ENCODE measurements at places on chromosomes 6 and 20.

GRCh38 chr6:170294298-170294730 lies 3.4 kb upstream of the DLL1 start:
- no peak for DNase-seq

GRCh38 chr20:25042531-25043498 lies 15.1 kb downstream of the ACSS1 start:
- no peak for DNase-seq

- DNase-seq = no peak
Measured at GRCh38 chr6:15661853-15662325, 939 bp downstream of the DTNBP1 start.

DNA sequence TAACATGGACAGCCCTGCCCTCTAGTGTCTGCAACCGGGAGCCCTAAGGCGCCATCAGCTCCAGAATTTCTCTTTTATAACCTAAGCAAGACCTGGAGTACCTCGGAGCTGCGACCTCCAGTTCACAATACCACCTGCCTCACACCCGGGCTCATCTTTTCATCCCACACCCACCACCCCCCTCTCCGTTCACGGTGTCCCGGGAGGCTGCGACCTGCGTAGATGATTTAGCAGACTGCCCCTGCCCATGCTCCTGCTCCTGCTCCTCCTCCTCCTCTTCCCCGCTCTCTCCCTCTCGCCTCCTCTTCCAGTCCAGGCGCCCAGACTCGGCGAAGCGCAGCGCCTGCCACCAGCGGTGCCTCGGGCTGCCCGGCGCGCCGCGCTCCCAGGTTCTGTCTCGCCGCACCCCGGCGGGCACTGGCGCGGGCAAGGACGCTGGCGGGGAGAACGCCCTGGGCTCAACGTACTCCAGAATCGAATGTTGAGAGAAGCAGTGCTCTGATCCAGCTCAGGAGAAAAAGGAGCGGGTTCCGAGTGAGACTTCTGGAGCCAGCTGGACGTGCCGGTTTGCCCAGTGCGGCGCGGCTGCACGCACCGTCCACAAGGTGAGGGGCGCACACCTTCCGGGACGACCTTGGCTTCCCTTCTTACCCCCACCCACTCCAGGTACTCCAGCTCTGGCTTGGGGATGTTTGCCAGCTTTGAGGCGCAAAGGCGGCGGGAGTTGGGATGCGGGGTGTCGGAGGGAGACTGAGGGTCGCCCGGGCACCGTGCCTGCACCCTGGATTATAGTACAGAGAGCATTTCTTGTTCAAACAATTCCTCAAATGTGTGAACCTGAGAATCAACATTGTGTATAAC lies at the start of gene HTR1E:
Gene HTR1E, plus strand, starts transcription at position 310 of the 861 bp plus-strand sequence. CDS start 77,807 bp downstream, outside the sequence.
- no peak for DNase-seq

GRCh38 chr20:64144144-64144912 lies 19.9 kb upstream of the MYT1 start:
- no peak for DNase-seq

GRCh38 chr20:37627060-37627766 lies 66.6 kb upstream of the CTNNBL1 start:
- no peak for DNase-seq

DNA sequence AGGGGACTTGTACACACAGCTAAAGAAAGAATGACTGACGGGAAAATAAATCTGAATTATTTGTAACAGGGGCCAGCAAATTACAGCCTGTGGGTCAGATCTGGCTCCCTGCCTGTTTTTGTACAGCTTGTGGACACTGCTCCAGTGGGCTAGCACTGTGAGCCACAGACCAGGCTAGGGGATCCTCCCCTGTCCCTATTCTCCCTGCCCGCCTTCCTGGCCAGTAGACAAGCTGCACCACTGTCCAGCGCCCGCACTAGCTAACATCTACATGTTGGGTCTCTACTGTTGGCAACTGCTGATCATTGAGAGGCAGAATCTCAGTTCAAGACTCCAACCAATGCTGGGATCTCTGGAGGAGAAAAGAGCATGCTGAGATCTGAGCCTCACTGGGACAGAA lies 10.7 kb downstream of the OSER1 start:
- DNase-seq = no peak

GRCh38 chr6:158327211-158327610 lies 14.9 kb downstream of the TULP4 start:
- no peak for DNase-seq

DNA sequence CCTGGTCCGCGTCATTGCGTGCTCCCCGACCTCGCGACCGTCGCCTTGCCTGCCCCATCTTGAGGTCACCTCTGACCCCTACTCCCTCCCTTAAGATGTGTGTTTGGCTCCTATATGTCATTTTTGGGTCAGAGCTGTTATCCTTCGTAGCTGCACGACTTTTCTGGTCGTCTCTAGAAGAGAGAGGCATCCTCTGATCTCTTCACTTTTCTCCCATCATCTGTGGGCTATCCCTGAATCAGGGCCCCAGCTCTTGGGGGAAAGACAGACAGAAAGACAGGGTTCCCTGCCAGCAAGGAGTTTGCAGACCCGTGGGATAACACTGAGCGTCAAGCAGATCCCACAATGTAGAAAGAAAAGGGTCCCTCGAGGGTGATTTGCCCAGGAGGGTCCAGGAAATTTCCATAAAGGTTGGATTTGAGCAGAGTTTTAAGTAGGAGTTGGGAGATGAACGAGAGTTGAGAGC lies 555 bp downstream of the FAM120B start:
- no peak for DNase-seq

GRCh38 chr20:2303673-2304072 lies 7.9 kb downstream of the TGM3 start:
- no peak for DNase-seq

- no peak for DNase-seq
Measured at GRCh38 chr20:13856354-13856753, 71.5 kb downstream of the NDUFAF5 start.

DNA sequence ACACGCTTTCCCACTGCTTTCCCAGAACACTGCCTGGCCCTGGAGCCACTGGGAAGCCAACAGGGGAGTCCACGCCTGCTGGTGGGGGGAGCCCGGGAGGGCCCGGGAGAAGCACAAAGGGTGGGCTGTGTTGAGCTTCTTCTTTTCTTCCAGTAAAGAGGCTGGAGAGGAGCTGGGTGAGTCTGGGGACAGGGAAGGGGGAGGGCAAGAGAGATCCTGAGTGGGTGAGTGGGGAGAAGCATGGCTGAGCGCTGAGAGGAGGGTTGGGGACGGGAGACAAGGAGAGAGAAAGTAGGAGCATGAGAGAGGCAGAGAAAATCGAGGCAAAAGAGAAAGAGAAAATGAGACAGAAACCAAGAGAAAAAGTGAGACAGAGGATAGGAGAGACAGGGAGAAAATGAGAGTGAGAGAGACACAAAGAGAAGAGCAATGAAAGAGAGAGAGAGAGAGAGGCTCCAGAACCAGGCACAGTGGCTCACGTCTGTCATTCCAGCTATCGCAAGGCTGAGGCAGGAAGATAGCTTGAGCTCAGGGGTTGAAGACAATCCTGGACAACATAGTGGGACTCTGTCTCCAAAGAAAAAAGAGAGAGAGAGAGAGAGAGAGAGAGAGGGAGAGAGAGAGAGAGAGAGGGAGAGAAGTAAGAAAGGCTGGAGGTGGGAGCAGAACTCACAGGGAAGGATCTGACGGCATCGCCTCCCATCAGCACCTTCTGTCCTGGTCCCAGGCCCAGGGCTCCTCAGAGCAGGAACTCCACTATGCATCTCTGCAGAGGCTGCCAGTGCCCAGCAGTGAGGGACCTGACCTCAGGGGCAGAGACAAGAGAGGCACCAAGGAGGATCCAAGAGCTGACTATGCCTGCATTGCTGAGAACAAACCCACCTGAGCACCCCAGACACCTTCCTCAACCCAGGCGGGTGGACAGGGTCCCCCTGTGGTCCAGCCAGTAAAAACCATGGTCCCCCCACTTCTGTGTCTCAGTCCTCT lies 2.0 kb downstream of the LST1 start:
- DNase-seq = no peak

DNA sequence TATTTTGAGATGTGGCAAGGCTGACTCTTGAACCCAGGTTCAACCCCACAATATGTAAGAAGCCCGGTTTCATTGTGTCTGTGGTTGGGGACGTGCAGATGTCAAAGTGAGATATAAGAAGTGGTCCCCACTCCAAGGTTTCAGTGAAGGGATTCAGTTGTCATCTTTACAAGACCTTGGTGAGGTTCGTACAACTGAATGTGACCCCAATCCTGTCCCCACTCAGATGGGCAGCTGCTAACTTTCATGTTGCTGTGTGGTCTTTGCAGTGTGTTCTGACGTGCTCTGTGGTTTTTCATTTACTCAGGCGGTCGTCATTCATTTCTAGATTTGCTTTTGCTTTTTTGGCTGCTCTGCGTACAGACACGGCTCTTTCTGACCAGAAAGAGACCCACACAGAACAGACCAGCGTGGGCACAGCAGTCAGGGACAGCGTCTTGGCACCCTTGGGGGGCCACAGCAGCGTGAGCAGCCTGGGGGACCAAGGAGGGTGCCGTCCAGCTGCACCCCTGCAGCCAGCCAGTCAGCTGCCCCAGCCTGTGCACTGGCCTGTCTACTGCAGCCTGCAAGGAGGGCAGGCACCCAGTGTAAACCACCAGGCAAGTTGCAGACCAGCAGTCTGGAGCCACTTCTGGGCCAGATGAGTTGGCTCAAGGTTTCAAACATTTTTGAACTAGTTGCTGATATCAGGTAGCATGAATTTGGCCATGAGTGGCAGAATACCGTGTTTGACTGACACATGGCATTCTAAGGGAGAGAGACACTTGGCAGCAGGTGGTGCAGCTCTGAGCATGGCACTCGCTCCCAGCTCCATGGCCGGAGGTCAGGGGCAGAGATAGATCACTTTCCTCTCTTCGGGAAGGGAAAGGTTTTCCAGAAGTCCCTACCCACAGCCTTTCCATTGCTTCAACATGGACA lies 49.4 kb upstream of the IRF4 start:
- DNase-seq = no peak

DNA sequence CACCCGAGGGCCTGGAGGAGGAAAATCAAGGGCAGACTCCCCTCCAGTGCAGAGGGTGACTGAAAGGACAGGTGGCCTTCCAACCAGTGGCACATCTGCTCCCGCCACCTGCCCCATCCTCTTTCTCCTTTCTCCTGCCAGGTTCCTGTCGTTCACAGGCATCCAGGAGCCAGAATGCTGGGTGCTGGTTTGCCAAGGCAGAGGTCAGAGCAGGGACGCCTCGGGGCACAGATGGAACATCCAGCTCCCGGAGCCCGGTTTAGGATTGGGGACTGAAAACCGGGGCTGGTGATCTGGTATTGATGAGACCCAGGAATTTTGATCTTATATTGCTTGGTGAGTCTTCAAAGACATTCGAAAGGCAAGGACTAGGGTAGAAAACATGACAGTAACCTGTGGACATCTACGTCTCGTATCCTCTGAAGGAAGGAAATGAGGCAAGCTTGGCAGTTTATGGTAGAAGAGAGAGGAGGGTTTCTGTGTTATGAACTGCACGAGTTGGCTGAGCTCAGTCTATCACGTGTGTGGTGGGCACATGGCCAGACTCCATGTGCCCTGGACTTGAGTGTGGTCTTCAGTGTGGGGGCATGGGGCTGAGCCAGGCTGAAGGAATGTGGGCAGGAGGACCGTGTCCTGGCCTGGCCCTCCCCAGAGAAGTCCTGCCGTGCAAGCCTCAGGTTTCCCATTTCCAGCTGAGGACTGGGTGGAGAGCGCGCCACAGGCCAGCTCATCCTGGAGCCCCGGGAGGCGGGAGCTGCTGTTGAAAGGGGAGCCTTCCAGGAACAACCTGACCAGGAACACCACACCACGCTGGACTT lies 74.2 kb downstream of the IRF4 start:
- DNase-seq = no peak

GRCh38 chr6:139439349-139439748 lies 64.9 kb upstream of the CITED2 start:
- no peak for DNase-seq

- DNase-seq = no peak
Measured at GRCh38 chr6:147040121-147040910, 163.9 kb upstream of the STXBP5 start.

Data from activated CD4-positive, alpha-beta T cell treated with anti-CD3 and anti-CD28 coated beads, Interleukin-2, amount 50 U/mL, for 4 hours (primary cell).